ENCODE measurements at places on chromosomes 11 and 22.

GRCh38 chr11:112267188-112267591, 6.5 kb upstream of the PLET1 start:
- no peak for DNase-seq

- DNase-seq: no peak
These were observed 29.2 kb downstream of the CDPF1 start for GRCh38 chr22:46220921-46221320.

GRCh38 chr11:10973416-10973815, 115.6 kb upstream of the ZBED5 start:
- DNase-seq: no peak

DNA sequence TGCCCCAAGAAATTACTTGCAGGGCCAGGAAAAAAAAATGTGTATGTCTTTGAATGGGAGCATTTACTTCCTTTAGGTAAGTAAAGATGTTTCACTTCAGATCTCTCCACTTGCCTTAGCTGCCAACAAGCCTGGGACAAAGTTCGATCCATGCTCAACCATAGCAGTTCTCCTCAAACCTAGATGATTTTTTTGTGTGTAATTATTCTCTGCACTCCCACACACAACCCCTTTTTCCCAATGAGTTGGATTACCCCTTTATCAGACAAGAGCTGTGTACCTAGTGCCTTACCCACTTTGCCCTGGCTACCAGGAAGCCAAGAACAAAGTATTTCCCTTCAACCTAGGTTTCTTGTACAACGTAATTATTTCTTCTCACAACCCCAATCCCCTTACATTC, 35.6 kb downstream of the TPBGL start:
- no peak for DNase-seq

GRCh38 chr11:32309530-32310213, 125.7 kb downstream of the WT1 start:
- no peak for DNase-seq

DNA sequence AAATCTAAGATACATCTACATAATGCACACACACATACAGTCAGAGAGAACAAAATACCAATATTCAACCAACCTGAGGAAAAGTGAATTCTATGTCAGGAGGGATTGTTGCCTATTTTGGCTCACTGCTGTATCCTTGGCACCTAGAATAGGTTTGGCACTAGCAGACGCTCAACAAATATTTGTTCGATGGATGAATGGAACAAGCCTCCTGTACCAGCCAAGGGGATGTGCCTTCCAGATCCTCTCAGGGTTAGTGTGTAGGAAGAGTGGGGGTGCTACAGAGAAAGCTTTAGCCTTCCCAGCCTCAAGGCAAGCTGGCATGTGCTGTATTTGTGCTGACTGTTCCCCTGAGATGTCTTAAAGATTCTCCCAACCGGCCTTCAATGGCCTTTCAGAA, 23.3 kb upstream of the POU2AF1 start:
- no peak for DNase-seq

Data from LoVo (cell line).